IMR-90 (cell line): ENCODE measurements at places on chromosomes 4 and X. TPM values are rescaled to one million over a fixed set of nuclear protein-coding genes. Genes with fewer than 3 reads are reported as not detected.

Gene GPR50
- not detected in 2 replicates for polyA plus RNA-seq

Gene GCNA
- polyA plus RNA-seq = 0.75 and 1.3 TPM in 2 replicates

Gene TSPAN7
- polyA plus RNA-seq = not detected in 2 replicates

Gene KDR
- polyA plus RNA-seq = not detected in 2 replicates

Gene PDGFRA
- polyA plus RNA-seq = 50.0 and 60.8 TPM in 2 replicates

GRCh38 chrX:123918106-123918721 lies 43.3 kb upstream of the STAG2 start:
- no peak overlapping the region for H3K4me3 ChIP-seq
- no peaks in the 10 kb centered on the region for H3K4me1 ChIP-seq
- no peak for DNase-seq
- H3K36me3 ChIP-seq = no peaks in the 10 kb centered on the region

DNA sequence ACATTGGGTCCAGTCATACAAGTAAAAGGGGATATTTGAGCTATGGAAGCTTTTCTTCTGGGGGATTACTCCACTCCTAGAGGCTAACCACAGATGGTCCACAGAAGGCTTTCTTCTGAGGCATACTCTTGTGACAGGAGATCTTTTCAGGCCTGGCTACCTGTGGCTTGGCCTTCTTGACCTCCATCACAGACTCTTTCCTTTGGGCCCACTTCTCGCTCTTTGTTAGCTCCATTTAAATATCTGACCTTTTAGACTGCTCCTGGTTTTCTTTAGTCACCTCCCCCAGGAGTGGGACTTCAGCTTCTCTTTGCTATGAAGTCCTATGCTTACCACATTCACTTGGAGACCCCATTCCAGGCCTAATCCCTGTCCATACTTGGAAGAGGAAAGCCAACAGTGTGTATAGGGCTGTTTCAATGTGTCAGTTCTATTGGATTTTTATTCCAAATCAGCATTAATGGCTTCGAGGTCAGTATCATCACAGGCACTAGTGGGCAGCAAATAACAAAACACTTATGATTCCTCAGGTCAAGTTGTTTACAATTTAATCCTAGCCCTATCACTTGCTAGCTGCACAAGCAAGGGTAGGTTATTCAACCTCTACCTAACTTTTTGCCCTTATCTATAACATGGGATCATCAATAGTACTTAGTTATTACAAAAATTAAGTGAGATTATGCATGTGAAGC lies 26.3 kb downstream of the GPC3 start:
- H3K4me1 ChIP-seq = no peaks in the 10 kb centered on the region
- no peak overlapping the region for H3K4me3 ChIP-seq
- no peak for DNase-seq
- H3K36me3 ChIP-seq = no peaks in the 10 kb centered on the region
- H3K27me3 ChIP-seq = peaks cover 2% of the 10 kb centered on the region; the same call in 1 of the 2 replicates

DNA sequence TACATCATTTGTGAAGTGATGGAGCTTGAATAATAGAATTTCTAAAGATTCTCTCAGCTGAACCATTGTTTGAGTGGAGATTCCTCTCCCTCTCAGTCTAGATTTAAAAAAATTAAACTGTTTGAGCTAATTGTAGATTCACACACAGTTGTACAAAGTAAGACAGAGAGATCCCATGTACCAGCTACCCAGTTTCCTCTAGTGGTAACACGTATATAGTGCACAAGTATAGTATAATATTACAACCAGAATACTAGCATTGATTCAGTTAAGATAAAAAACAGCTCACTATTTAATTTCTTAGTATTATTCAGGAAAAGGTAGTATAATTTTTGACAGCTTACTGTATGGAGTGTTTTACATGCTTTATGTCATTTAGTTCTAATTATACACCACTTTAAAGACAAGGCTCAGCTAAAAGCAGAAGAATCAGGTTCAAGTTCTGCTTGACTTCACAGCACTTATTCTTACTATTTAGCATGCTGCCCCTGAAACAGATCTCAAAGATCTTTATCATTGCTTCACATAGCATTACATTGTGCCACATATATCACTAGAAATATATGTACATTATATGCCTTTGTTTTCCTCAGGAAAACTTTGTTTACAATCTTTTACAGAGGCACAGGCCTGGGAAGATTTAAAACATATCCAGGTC lies 136.1 kb downstream of the SNCA start:
- no peak overlapping the region for H3K27ac ChIP-seq
- no peaks in the 10 kb centered on the region for H3K27me3 ChIP-seq
- no peaks in the 10 kb centered on the region for H3K36me3 ChIP-seq

DNA sequence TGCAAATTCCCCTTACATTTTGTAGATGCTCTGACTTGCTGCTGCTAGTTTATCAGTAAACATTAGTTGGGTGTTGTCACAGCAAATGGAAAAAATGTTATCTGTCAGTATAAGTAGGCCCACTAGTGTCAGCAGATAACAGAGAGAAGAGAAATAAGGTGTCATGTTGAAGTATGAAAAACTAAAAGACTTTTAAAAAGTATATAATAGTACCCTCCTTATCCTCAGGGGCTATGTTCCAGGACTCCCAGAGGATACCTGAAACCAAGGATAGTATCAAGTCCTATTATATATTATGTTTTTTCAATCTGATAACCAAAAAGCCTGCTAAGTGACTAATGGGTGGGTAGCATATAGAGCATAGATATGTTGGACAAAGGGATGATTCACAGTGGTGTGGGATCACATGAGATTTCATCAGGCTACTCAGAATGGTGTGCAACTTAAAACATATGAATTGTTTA lies 11.6 kb upstream of the BMP2K start:
- DNase-seq = peak; percentile 82
- no peaks in the 10 kb centered on the region for H3K27me3 ChIP-seq
- no peak overlapping the region for H3K27ac ChIP-seq
- no peaks in the 10 kb centered on the region for H3K36me3 ChIP-seq
- peaks cover 8% of the 10 kb centered on the region for H3K4me1 ChIP-seq
- no peak overlapping the region for H3K4me3 ChIP-seq

- no peaks in the 10 kb centered on the region for H3K27me3 ChIP-seq
- no peak overlapping the region for H3K27ac ChIP-seq
- no peak overlapping the region for H3K4me3 ChIP-seq
- no peaks in the 10 kb centered on the region for H3K36me3 ChIP-seq
- H3K4me1 ChIP-seq = no peaks in the 10 kb centered on the region; the same call in 1 of the 2 replicates
Observed at GRCh38 chr4:124958847-124959246, 246.3 kb upstream of the ANKRD50 start.

DNA sequence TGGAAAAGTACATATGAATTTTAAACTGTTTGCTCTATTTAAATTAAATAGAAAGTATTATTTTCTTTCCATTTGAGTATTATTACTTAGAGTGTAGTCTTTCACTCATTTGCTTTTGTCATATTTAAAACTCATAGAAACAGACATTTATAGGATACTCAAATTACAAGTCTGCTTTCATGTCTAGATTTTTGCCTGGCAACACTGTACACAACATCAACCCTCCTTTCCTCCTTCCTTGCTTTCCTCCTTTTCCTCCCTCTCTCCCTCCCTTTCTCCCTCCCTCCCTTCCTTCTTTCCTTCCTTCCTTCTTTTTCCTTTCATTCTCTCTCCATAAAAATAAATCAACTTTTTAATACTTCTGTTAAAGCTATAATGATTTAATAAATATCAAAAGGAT lies 2361.2 kb downstream of the ARAP2 start:
- H3K4me3 ChIP-seq = no peak overlapping the region
- no peak for DNase-seq
- H3K27ac ChIP-seq = no peak overlapping the region
- H3K27me3 ChIP-seq = no peaks in the 10 kb centered on the region

DNA sequence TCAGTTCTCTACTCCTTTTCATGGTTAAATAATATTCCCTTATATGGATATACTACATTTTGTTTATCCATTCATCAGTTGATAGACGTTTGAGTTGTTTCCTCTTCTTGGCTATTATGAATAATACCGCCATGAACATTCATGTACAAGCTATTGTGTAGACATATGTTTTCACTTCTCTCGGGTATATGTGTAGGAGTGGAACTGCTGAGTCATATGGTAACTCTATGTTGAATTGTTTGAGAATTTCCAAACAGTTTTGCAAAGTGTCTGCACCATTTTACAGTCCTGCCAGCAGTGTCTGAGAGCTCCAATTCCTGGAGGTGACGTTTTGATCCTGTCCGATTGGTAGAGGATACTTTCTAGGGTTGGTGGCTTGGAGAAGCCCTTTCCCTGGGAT lies 23.6 kb downstream of the PLAC1 start:
- no peaks in the 10 kb centered on the region for H3K36me3 ChIP-seq
- no peaks in the 10 kb centered on the region for H3K27me3 ChIP-seq
- no peak overlapping the region for H3K27ac ChIP-seq
- H3K4me1 ChIP-seq = peaks cover 13% of the 10 kb centered on the region

- peaks cover 10% of the 10 kb centered on the region for H3K4me1 ChIP-seq
- H3K27ac ChIP-seq = 0 out of 2 replicates have a peak overlapping the region, but pooled peaks have one; percentile 15
- DNase-seq = peak; percentile 89
- H3K36me3 ChIP-seq = peaks cover 3% of the 10 kb centered on the region; the same call in 1 of the 2 replicates
- no peaks in the 10 kb centered on the region for H3K27me3 ChIP-seq
Observed at GRCh38 chr4:70958681-70959080, 34.8 kb upstream of the DCK start.

- peaks cover 2% of the 10 kb centered on the region; the same call in 1 of the 2 replicates for H3K27me3 ChIP-seq
- H3K27ac ChIP-seq = no peak overlapping the region
- no peak for DNase-seq
- H3K4me1 ChIP-seq = no peaks in the 10 kb centered on the region
- no peaks in the 10 kb centered on the region for H3K36me3 ChIP-seq
Observed at GRCh38 chr4:23775694-23776093, 114.2 kb downstream of the PPARGC1A start.

DNA sequence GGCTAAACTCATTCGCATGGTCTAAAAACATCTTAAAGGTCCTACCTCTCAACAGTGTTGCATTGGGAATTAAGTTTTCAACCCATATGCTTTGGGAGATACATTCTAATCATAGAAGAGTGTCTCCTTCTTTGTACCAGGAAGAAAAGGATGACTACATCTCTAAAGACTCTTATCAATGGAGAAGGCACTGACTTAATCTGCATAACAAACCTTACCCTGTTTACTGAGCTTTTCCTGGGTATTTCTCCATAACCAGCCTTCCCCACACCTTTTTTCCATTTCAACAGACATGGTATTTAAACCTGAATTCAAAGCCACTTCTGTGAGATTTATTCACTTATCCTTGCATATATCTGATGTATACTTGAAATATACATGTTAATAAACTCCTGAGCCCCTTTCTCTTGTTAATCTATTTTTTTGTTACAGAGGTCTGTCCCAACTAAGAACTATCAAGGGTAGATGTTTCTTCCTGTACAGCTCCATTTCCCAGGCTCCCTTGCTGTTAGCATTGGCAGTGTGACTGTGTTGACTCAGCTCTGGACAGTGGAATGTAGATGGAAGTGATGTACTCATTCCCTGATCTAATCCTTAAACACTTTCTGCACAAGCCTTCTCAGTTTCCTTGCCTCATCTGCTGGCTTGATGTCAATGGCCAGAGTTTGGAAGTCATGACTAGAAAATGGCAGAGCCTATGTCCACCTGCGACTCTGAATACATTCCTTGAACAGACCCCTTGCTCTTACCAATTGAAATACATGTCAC lies 148.9 kb upstream of the CPEB2 start:
- H3K4me1 ChIP-seq = peaks cover 5% of the 10 kb centered on the region
- H3K27me3 ChIP-seq = no peaks in the 10 kb centered on the region; the same call in 1 of the 2 replicates
- H3K27ac ChIP-seq = no peak overlapping the region

GRCh38 chrX:124023838-124024238 lies 62.3 kb downstream of the STAG2 start:
- no peaks in the 10 kb centered on the region for H3K27me3 ChIP-seq
- 0 out of 2 replicates have a peak, but pooled peaks cover 2% of the 10 kb centered on the region for H3K36me3 ChIP-seq
- no peak overlapping the region for H3K4me3 ChIP-seq
- no peaks in the 10 kb centered on the region for H3K4me1 ChIP-seq

- no peak overlapping the region for H3K27ac ChIP-seq
- H3K4me1 ChIP-seq = no peaks in the 10 kb centered on the region
- H3K36me3 ChIP-seq = no peaks in the 10 kb centered on the region
- H3K4me3 ChIP-seq = no peak overlapping the region
- no peak for DNase-seq
Observed at GRCh38 chrX:13836575-13836974, 19.7 kb upstream of the GPM6B start.

DNA sequence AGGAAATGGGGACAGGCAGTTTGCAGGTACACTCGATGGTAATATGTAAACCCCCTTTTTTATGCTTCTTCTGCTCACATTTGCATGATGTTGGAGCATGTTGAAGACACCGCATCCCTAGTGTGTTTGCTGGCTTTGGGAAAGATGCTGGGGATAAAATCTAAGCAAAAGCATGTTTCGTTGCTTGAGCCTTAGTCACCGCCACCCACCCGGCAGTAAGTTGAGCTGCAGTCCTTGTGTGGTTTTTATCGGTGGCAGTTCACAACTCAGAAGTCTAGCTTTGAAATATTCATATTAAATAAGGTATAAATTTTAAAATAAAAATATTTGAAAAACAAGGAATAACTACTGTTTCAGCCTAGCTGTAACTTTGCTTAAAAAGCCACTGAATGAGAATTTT lies 21.7 kb upstream of the MND1 start:
- no peak overlapping the region for H3K4me3 ChIP-seq
- H3K27ac ChIP-seq = no peak overlapping the region

- DNase-seq = no peak
- peaks cover 3% of the 10 kb centered on the region; the same call in 1 of the 2 replicates for H3K27me3 ChIP-seq
- H3K4me3 ChIP-seq = no peak overlapping the region
- H3K36me3 ChIP-seq = no peaks in the 10 kb centered on the region
Observed at GRCh38 chr4:24650849-24651640, 66.7 kb upstream of the DHX15 start.

DNA sequence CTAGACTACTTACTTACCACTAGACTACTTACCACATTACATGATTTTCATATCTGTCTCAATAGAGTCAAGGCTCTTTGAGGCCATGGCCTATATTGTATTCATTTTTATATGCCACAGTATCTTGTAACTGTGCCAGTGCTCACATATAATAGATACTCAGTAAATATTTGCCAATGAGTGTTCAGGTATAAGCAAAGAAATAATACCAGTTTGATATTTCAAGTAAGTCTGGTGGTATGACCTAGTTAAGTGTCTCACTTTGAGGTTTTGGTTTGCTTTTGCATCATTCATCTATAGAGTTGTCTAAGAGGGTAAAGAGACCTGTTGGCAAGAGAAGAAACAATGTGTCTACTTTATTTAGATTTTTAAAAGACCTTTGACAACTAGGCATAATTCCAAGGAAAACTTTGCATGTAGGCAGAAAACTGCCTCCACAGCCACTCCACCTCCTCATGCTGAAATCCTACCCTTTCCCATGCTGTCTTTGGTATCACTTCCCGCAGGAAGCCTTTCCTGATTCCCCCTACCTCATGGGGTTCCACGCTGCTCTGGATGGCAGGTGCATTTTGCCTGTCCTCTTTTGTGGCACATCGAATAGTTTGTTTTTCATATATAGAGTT lies 91.3 kb upstream of the KLHL13 start:
- H3K27me3 ChIP-seq = no peaks in the 10 kb centered on the region; the same call in 1 of the 2 replicates
- no peak overlapping the region for H3K27ac ChIP-seq
- no peak for DNase-seq
